ENCODE measurements at places on chromosomes 6 and 20. TPM values are rescaled to one million over a fixed set of nuclear protein-coding genes. Genes with fewer than 3 reads are reported as not detected.

Gene MRAP2
- total RNA-seq = not detected

Gene SUPT3H
- 8.4 TPM for total RNA-seq

Gene AGER
- total RNA-seq = 41.4 TPM

Gene PNLDC1
- not detected for total RNA-seq

Gene TTLL9
- total RNA-seq = not detected

Gene ME1
- total RNA-seq = not detected

Gene NANP
- 5.8 TPM for total RNA-seq

Gene GHRH
- not detected for total RNA-seq

Gene RBPJL
- total RNA-seq = not detected

Gene ZNF292
- 56.2 TPM for total RNA-seq

Gene TXNDC5
- total RNA-seq = 34.5 TPM

Gene CBLN4
- total RNA-seq = not detected

Gene HSPA1L
- total RNA-seq = 3.8 TPM

Gene TREM1
- 0.53 TPM for total RNA-seq

Gene ADISSP
- 22.3 TPM for total RNA-seq

Gene MUC21
- not detected for total RNA-seq

Gene BPIFB4
- total RNA-seq = not detected

Gene VAPB
- 30.6 TPM for total RNA-seq

Gene SLC22A2
- not detected for total RNA-seq
